ENCODE measurements at places on chromosomes 1 and 21.

- DNase-seq = no peak
These were observed 14.7 kb downstream of the RHEX start for GRCh38 chr1:206067486-206068227.

- DNase-seq = no peak
These were observed 104.6 kb upstream of the SPATA6 start for GRCh38 chr1:48576565-48576964.

- no peak for DNase-seq
These were observed 40.9 kb downstream of the SMYD2 start for GRCh38 chr1:214321705-214322453.

GRCh38 chr1:232404981-232405731, 224.8 kb downstream of the SIPA1L2 start:
- no peak for DNase-seq

- DNase-seq = no peak
These were observed 101.2 kb downstream of the GDAP2 start for GRCh38 chr1:117828201-117828600.

DNA sequence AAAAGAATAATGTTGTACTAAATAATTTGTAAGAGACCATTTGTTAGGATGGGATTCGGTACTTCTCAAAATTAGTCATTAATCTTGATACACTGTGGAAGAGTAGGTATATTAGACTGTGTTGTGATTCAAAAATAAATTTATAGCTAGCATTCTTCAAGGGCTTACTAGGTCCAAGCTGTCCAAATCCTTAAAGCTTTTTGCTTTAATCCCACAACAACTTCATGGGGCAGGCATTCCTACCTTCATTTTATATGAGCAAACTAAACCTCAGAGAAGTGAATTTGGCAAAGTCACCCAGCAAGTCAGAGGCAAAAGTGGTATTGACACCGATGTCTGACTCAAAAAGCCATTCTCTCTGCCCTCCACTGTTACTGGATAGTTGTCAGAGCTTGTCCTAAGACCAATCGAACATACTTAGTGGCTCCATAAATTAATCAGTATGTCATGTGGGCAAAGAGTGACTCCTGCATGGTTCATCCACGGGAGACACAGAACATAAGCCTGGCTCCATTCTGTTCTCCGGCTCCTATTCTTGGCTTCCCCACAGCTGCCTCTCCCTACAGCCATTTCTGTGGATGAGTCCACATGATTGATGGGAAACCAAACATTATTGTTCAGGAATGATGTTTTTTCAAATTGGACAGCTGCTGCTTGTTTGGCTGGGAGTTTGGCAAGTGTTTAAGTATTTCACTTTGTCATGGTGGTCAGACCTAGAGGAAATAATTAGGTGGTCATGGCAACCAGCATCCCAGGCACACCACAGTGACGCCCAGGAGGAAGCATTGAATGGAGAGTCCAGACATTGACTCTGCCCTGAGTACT, 133.4 kb upstream of the FGGY start:
- DNase-seq = no peak

GRCh38 chr21:23017989-23018388, 2019.8 kb downstream of the NCAM2 start:
- DNase-seq = no peak

DNA sequence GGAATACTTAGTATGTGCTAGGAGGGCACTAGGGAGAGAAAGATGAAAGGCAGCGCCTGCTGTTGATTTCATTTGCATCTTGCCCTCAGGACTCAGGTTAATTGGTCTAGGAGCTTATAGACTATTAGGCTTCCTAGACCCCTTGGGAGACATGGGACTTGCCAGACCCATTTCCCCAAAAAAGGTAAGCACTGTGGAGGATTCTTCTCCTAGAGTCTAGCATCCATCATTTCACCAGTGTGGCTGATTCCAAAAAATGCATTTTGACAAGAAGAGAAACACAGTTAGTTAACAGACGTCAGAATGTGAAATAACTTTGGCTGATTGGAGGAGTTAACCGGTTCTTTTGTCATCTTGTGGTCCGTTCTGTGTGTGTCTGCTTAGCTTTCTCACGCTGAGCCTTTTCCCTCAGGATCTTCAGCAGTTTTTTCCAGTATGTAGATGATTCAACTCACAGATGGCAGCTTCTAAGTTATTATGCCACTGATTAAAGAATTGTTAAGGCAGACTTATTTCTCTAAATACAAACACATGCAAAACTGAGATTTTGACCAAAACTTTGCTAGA, 108.8 kb downstream of the KIF26B start:
- DNase-seq = no peak

DNA sequence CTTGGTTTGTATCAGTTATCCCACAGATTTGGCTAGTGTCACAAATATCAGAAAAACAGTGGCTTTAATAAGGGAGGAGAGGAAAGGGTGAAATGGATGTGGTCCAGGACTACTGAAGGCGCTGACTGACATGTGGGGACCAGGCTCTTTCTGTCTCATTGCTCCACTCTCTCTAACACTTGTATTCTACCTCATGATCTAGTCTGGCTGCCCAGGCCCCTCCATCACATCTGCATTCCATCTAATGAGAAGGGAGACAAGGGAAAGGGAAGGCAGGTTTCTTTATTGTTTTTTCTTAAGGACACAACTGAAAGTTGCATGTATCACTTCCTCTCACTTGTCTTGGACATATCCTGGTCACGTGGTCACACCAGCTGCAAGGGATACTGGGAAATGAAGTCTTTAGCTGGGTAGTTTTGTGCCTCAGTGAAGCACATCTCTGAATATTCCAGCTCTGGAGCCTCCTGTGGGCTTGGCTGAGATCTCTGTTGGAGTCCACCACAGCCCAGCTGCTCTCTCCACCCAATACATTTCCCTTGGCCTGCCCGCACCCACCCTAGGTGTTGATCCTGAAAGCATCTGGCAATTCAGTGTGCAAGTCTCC, 42.0 kb upstream of the PADI2 start:
- DNase-seq = no peak

GRCh38 chr1:3051270-3052268, 17.4 kb upstream of the PRDM16 start:
- no peak for DNase-seq

DNA sequence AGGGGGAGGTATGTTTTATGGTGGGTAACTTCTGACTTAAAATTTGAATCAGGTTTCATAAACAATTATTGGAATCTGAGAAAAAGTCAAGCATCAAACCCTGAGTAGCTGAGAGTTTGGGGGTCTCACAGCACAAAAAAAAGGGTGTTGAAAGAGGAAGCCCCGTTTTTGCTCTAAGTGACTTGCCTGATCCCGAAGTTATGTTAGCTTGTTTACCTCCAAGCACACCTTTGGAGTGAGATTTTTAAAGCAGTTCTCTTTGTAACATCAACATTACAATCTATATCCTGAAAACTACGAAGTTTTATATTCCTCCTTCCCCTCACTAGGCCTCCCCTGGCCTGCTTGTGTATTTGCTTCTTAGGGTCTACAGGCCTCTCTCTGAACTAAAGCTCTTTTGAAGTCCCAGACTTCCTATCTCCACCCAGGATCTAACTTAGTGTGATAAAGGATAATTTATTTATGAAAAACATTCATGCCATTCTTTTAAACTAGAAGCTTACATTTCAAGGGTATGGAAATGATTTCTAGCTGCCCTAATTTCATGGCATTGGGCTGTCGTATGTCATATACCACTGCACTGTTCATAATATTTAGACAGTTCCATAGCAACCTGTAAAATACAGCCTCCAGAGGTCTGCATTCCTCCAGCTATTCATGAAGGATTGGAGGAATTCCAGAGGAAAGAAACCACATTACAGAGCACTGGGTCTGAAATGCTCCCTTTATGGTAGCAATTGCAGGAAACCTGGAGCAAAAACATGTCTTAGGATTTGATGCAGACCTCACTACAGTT, 36.1 kb upstream of the RGS1 start:
- no peak for DNase-seq

- DNase-seq = no peak
These were observed 3.3 kb upstream of the DSTYK start for GRCh38 chr1:205214756-205215155.

- no peak for DNase-seq
These were observed 54.9 kb upstream of the ADAMTS5 start for GRCh38 chr21:27021801-27022200.

- no peak for DNase-seq
These were observed 8.7 kb downstream of the RNF223 start for GRCh38 chr1:1065265-1065939.

- no peak for DNase-seq
These were observed 187.7 kb upstream of the LMO4 start for GRCh38 chr1:87140831-87141540.

DNA sequence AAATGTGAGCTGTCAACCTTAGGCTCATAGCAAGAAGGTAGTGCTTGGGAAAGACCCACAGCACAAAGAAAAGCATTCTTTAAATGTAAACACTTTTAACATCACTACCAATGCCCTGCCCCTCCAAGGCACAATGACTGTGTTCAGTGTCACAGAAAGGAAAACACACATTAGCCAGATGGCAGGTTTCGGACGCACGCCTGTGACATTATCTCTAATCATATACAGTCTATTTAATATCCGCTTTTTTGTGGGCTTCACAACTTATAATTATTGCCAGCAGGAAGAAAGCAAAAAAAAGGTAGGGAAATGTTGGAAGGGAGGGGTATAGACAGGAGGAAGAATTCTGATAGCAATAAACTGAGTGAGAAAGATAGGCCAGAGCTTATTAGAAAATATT, 112.4 kb upstream of the BEND5 start:
- no peak for DNase-seq

GRCh38 chr1:3906672-3907020, 6.6 kb upstream of the C1orf174 start:
- no peak for DNase-seq

DNA sequence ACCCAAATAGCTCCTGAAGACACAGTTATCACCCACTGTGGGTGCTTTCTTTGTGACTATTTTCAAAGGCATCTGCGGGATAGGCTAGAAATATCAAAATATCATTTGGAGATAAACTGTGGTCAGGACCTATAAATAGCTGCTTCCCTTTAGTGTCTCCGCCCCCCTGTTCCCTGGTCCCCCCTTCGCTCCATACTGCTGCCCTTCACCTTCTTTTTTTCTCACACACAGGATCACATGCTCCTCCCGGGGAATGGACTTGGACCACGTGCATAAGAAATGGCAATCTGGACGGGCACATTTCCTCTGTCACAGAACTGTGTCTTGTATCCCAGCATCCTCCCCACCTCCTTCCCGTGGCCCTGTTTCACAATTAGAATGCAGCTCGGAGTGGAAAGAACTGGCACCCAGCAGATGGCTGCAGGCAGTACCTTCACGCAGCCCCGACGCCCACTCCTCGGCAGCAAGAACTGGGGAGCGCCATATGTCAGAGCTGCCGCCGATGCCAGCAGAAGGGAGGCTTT, 68.8 kb upstream of the SSX2IP start:
- no peak for DNase-seq
